Gastrocnemius medialis (tissue), 4 donors: ENCODE measurements at places on chromosomes 16 and 17. TPM values are rescaled to one million over a fixed set of nuclear protein-coding genes. Genes with fewer than 3 reads are reported as not detected.

DNA sequence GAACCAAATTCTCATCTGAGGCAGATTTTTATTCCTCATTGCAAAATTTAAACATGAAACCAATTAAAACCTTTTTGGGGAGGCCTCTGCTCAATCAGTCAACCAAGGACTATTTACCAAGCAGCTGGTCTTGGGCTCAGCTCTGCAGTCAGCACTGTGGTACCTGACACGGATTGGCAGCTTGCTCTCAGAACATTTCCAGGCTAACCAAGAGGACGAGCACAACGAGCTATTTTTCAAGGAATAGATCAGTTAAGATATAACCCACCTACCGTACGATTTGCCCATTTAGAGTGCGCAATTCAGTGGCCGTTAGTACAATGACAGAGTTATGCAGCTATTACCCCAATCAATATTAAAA lies 26.4 kb upstream of the KLHDC4 start:
- no peaks in the 10 kb centered on the region for H3K27me3 ChIP-seq
- no peaks in the 10 kb centered on the region for H3K36me3 ChIP-seq
- H3K4me1 ChIP-seq, result peaks cover 13% of the 10 kb centered on the region
- no peak for DNase-seq
- peak overlapping the region; percentile 55 for H3K27ac ChIP-seq

DNA sequence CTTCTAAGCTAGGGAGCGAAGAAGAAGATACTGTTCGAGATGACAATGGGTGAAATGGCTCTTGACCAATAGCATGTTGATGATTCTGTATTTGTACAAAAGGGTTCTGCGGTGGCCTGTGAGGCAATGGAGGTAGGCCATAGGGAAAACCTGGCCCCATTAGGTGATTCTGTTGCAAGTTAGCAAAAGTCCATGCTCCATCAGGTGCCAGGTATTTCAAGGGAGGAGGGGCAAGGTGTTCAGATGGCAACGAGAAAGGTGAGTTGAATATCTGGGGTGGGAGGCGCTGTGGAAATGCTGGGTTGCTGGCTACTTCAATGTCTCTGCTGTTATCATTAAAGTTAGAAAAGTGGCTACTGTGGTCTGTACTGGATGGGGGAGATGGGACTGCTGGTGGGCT lies 62.8 kb downstream of the CACNG1 start:
- no peak overlapping the region for H3K27ac ChIP-seq
- no peaks in the 10 kb centered on the region for H3K27me3 ChIP-seq
- H3K4me3 ChIP-seq, result no peak overlapping the region
- peaks cover 9% of the 10 kb centered on the region for H3K4me1 ChIP-seq
- peaks cover 41% of the 10 kb centered on the region for H3K36me3 ChIP-seq

DNA sequence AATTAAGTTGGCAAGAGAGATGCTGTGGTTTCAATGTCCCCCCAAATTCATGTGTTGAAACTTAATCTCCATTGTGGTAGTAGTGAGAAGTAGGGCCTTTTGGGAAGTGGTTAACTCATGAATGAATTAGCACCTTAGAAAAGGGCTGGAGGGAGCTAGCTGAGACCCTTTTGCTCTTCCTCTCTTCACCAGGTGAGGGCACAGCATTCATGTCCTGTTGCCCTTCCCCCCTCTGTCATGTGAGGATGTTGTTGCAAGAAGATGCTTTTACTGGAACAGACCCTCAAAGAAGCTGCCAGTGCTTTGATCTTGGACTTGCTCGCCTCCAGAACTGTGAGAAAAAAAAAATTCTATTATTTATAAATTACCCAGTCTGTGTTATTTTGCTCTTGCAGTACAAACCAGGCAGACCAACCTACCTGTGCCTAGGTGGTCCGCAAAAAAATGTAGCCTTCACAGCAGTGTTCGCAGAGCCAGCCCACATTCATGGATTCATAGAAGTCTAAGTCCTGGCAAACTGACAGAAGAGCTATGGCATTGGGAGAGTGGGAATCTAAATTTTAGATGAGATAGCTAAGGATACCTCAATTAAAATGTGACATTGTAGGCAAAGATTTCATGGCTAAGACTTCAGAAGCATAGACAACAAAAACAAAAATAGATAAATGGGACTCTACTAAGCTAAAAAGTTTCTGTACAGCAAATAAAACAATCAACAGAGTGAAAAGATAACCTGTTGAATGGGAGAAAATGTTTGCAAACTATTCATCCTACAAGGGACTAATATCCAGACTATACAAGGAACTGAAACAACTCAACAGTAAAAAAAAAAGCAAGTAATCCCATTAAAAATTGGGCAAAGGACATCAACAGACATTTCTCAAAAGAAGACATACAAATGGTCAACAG lies 32.0 kb upstream of the ABCA5 start:
- H3K27me3 ChIP-seq, result no peaks in the 10 kb centered on the region
- no peak for DNase-seq
- H3K36me3 ChIP-seq, result no peaks in the 10 kb centered on the region
- no peak overlapping the region for H3K27ac ChIP-seq
- peaks cover 10% of the 10 kb centered on the region for H3K4me1 ChIP-seq

DNA sequence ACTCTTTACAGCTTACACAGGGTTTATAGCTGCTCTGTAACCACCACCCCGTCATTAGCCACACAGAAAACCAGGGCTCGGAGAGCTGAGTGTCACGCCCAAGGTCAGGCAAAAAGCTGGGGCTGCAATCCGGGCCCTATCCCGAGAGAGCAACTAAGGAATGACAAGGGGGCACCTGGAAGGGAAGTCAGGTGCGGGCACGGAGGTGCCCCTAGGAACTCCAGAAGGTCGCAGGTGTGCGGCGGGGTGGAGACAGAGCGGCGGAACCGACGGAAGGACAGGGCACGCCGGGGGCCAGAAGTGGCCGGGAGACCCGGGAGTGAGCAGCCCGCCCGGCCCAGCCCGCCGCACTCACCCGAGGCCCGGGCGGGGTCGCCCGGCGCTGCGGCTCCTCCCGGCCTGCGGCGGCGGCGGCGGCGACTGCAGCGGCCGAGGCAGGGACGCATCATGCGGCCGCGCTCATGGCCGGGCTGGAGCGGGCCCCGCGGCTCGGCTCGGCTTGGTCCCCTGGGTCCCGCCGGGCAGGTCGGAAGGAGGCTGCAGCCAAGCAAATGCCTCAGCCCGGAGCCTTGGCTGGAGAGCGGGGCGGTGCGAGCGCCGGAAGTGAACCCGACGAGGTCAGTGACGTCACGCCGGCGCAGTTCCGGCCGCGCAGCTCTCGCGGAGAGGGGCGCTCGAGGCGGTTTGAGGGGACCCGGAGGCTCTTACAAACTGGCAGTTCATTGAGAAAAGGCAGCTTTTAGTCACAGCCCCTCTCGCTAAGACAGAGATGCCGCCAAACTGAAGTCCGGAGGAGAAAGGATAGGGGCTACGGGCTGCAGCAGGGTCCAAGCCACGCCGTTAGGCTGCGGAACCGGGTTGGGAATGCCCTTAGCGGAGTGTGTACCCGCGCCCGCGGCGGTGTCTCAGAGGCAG lies at the start of gene ZDHHC7:
Gene ZDHHC7, minus strand, starts transcription at position 605 of the 915 bp plus-strand sequence. CDS start 20,917 bp downstream, outside the sequence.
- H3K27ac ChIP-seq, result peak within 1 kb of the TSS; percentile 95
- no peaks in the 10 kb centered on the region for H3K36me3 ChIP-seq
- peaks cover 6% of the 10 kb centered on the region for H3K27me3 ChIP-seq
- H3K4me1 ChIP-seq, result peaks cover 48% of the 10 kb centered on the region

GRCh38 chr16:31064882-31065461 lies 9.1 kb downstream of the ZNF668 start:
- peaks cover 3% of the 10 kb centered on the region for H3K4me1 ChIP-seq
- H3K27ac ChIP-seq, result peak overlapping the region; percentile 51
- no peak overlapping the region for H3K4me3 ChIP-seq

The AGRP gene
- total RNA-seq, result not detected

The ANKFN1 gene
- total RNA-seq, result 0.27 TPM
